GM12878 (cell line): ENCODE measurements at places on chromosomes 4 and X.
A peak's percentile ranks its signal among the peaks of the same experiment; 100 is the strongest.

DNA sequence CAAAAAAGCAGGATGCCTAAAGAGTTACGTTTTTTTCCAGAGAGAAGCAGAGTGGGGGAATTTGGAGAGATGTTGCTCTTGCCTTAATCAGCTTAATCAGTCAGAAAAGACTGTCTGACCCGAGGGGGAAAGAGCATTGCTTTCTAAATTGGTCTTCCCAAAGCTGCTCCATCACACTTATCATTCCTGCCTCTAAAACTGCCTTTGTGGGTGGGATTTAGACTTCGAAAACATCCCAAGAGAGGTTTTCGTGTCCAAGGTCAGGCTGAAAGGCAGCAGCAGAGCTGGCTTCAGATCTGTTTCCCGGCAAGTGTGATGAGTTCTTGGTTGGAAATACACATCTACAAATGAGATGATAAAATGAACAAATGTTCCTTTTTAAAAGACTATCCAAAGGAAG lies 155.2 kb downstream of the SH2D1A start:
- no peak for DNase-seq

GRCh38 chrX:73577361-73577760 lies 14.4 kb downstream of the CHIC1 start:
- no peak for DNase-seq

- DNase-seq = no peak
These were observed 116.1 kb downstream of the ARHGAP10 start for GRCh38 chr4:147847751-147848590.

DNA sequence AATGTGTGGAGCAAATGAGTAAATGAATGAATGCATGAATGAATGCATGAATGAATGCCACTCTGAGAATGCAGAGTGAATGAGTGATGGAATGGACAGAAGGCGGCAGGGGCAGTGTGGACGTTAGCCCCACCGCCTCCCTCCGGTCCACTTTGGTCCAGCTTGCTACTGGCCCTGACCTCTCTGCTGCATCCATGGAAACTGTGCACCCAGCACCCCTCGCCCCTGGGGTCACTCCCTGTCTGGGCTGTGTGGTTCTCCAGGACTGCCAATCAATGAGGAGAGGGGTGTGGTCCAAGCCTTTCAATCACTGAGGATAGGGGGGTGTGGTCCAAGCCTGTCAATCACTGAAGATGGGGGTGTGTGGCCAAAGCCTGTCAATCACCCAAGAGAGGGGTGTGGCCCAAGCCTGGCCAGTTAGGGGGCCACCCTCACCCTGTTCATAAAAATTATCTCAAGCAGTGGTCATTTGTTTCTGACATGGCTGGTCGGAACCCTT lies 39.2 kb upstream of the ASMTL start:
- DNase-seq = peak; percentile 87
